ENCODE measurements at places on chromosomes 2 and 18.

- DNase-seq, result no peak
Observed at GRCh38 chr2:149422991-149423338, 92.6 kb downstream of the LYPD6 start.

DNA sequence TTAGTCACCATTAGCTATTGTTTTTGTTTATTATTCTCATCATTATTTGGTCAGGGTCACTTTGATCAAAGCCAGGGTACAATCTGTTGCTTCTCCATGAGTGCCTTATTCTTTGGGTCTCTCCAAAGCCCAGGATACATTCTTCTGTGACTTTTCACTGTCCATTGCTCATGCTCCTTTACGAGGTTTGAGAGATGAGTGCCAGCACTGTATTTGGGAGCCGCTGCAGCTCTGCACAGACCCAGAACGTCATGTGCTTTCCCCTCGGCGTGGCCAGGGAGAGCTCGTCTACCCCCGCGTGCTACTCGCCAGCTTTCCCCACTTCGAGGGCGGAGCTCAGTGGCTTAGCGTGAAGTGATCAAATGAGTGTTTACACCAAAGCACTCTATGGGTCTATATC is 123.7 kb downstream of the COL6A3 start:
- peak; percentile 55 for DNase-seq

GRCh38 chr2:227482638-227483340 is 10.8 kb downstream of the AGFG1 start:
- no peak for DNase-seq

- DNase-seq, result no peak
Observed at GRCh38 chr2:127431408-127432023, 13.3 kb downstream of the PROC start.

DNA sequence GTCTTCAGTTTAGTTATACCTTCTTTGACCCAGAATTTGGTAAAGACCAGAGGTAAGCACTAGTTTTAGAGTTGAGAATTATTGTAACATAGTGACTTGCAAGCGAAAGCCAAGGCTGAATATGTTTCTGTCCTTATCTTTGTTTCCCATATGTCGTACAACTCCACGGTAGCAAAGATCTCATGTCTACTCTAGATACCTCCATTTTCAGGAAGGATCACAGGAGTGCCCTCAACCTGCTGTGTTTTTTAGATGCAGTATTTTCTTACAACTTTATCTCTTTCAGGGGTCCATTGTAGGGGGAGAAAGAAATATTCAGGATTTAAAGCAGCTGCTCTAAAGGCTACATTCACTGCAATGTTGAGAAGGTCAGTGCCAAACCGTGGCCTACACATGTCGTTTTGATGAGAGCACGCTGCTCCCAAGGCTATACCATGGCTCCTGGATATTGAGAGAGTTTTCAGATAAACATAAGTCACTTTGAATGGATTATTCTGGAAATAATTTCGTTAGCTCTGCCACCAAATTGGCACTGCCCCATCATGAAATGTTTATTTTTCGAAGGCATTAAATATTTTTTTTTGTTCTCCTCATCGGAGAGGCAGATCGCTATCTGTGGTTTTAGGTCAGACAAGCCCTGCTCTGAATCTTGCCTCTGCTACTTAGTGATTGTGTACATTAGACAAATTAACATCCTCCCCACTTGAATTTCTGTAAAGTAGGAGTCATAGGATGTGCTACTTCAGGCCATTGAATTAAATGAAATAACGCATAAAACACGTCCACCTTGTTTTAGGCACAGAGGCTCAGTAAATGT is 2.1 kb downstream of the RHBDD1 start:
- DNase-seq, result no peak

- DNase-seq, result no peak
Observed at GRCh38 chr2:127423880-127424279, 5.7 kb downstream of the PROC start.

DNA sequence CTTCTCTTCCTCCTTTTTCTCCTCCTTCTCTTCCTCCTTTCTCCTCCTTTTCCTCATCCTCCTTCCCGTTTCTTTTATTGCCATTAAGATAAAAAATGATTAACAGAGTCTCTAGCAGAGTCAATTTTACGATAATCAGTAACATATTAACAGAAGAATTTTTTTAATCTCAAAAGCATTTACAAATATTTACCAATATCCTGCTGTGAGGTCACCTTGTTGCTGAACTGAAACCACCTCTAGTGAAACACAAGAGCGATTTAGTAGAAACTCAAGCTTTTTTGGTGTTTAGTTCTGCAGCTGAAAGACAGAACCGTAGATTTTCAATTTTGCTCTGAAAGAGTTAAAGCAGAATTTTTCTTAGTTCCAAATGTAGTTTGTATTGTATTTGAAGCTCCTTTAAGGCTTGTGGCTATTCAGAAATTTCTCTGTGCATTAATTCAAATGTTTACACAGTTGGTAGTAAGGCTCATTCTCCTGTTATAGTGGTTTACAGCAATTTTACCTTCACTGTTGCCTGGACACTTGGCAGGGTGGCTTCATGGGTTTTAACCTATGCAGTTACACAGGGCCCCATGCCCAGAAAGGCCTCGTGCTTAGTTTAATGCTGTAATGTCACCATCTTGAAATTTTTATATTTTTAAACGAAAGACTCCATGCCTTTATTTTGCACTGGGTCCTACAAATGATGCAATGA is 1106.6 kb upstream of the FAM98A start:
- DNase-seq, result no peak
